ENCODE measurements at places on chromosomes 4 and X.

GRCh38 chr4:123449362-123449761 is 52.8 kb downstream of the SPRY1 start:
- DNase-seq, result no peak

DNA sequence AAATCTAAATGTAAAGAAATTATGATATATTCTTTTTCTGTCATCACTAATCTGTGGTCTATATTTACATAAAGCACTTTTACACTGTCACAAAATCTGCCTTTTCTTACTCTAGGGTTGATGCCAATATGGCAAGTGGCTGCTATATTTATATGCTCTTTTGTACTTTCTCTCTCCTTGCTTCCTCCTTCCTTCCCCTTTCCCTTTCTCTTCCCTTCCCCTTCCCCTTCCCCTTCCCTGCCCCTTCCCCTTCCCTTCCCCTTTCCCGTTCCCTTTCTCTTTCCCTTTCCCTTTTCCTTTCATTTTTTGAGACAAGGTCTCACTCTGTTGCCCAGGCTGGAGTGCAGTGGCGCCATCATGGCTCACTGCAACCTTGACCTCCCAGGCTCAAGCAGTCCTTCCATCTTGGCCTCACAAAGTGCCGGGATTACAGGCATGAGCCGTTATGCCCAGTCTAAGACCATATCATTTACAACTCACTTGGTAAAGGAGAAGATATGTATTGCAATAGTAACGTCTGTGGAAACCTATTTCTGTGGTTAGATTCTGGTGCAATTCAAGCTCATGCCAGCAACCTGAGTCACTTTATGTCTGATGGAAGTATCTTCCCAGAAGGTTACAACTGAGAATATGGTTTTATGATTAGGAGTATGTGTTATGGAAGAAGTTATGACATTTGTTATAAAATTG is 13.9 kb upstream of the PLAC8 start:
- no peak for DNase-seq

DNA sequence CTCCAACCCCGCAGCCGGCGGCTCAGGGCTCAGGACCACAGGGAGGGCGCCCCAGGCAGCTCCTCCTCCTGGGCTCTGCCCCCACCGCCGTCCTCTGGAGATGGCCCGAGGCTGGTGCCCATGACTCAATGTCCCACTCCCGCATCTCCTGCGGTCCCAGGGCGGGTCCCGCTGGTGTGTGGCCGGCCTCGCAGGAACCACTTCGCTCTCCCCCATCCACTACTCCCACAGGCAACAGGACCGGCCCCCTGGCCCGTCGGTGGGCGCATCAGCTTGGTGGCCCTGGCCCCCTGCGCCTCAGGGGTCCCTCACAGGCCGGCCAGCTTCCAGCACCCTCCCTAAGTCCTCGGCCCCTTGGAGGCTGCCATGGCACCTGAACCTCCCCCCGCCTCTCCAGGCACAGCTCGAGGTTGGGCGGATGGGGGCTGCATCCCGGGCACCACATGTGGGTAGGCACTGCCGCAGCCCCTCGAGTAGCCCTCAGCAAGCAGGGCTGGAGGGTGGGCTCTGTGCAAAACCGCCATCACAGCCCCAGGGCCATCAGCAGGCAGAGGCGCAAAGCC is 22.8 kb upstream of the SPON2 start:
- DNase-seq, result no peak

DNA sequence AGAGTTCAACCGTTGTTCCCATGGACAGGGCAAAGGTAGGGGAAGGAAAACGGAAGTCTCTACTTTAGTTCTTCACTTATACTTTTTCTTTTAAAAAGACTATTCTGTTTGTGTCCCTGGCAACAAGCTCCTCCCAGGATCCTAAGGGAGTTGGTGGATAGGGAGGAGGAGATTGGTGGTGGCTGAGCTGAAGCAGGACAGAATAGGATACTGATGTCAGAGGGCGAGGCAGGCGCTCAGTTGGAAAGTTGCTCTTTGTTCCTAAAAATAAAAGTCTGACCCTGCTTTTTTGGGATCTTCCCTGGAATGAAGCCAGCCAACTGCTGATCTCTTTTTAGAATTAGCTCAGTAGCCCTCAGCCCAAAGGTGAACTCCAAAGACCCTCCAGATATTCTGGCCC is 104.7 kb downstream of the MGST2 start:
- peak; percentile 20 for DNase-seq

DNA sequence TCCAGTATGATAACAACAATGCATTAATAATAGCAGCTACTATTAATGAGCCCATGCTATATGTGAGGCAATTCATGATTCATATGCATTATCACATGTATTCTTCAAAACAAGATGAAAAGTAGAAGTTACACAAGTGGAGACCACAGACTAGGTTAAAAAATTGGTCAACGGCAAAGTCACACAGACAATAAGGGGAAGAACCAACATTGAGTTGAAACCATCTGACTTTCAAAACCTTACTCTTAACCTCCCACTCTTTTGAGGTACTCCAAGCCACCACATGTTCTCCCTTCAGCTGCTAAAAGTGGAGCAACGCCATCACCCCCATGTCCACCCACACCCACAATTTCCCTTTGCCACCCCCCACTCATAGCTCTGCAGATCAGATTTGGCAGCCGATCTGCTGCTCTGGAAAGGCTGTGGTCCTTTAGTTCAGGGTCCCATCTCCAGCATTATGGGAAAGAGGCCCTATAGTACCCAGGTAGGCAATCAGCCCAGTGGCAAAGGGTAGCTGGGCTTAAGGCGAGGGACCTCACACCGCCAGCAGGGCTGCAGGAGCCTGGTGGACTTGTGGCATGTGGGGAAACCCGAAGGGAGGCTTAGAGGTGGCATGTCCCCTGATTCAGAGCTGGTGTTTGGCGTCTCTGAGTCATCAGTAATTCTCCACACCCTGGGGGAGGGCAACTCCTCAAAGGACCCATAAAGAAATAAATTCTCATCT is 33.5 kb upstream of the CYBB start:
- no peak for DNase-seq

GRCh38 chrX:78945186-78945912 is at the start of gene P2RY10:
Gene P2RY10, plus strand, starts transcription at chrX:78945391. Its CDS starts 15,130 bp downstream, at chrX:78960521.
- DNase-seq, result no peak

Measured in skin of body (tissue), 3 donors.